ENCODE measurements at places on chromosomes 12 and 14.

DNA sequence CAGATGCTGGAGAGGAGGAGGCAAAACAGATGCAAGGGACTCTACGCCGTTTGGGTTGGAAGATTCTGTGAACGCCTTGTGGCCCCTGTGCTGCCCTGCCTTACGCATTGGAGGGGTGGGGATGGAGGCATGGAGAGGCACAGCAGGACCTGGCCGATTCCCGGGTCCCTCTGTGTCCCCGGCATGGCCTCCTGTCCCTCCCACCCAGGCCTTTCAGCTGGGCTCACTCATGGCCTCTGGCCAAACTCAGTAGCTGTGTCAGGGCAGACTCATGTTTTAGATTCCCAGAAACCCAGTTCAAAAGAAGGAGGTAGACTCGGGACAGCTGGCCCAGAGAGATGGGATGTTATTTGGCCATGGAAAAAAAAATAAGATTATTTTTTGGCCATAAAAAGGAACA lies 40.1 kb downstream of the TESC start:
- DNase-seq, result no peak

DNA sequence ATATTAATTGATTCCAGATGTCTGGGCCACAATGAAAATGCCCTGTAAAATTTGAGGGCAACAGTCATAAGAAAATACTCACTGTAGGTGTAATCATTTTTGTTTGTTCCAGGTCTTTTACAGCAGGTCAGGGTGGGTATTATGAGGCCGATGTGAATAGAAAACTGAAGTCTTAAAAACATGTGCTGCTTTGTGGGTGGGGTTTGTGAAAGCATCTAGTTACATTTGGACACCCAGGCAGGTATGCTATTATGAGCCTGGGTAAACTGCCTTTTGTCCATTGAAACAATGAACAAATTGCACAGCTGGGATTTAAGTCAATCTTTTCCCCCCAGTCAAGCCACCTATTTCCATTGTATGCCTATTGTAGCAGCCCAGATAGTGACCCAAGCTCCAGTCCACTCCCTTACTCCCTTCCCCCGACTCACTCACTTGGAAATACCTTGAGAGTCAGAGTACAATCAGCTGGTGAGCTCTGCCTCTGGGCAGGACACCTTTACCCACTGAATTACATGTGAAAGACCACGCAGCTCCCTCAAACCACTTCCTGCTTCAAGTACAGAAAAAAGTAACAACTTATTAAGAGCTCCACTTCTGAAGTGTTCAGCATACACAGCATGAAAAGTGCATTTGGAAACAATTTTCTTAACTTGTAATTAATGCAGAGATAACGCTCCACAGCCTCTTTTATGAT lies 1.8 kb downstream of the IGF1 start:
- DNase-seq, result no peak

- no peak for DNase-seq
These were observed 2.3 kb downstream of the TMEM116 start for GRCh38 chr12:112010415-112011344.

DNA sequence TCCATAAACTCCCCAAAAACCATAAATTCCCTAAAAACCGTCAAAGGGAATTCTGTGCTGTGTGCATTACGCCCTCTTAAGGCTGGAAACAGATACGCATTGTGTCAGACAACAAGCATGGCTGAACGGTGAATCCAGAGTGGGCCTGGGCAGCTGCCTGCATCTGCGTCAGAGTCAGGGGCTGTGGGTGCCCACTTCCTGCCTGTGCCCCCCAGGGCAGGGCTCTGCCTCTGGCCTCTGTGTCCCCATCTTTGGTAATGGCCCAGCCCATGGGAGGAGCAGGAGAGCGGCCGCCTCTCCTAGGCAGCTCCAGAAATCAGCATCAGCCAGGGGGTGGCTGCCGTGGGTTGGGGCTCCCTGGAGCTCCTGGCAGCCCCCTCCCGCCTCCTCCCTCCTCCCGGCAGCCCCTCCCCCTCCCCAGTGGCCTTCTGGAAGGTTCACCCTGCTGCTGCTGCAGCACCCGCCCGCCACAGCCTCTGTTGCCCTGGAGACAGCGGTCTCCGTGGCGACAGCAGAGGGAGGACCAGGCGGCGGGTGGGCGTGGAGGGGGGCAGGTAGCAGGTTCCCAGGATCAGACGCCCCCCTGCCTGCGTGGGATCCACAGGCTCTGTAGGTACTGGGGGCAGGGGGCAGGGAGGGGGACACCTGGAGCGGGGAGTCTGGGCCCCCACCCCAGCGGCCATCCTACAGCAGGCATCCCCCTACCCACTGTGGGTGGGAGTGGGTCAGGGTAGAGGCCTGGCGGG lies 5.9 kb downstream of the MMP17 start:
- DNase-seq, result no peak

GRCh38 chr12:117645473-117645872 lies 284.0 kb upstream of the NOS1 start:
- DNase-seq, result no peak

DNA sequence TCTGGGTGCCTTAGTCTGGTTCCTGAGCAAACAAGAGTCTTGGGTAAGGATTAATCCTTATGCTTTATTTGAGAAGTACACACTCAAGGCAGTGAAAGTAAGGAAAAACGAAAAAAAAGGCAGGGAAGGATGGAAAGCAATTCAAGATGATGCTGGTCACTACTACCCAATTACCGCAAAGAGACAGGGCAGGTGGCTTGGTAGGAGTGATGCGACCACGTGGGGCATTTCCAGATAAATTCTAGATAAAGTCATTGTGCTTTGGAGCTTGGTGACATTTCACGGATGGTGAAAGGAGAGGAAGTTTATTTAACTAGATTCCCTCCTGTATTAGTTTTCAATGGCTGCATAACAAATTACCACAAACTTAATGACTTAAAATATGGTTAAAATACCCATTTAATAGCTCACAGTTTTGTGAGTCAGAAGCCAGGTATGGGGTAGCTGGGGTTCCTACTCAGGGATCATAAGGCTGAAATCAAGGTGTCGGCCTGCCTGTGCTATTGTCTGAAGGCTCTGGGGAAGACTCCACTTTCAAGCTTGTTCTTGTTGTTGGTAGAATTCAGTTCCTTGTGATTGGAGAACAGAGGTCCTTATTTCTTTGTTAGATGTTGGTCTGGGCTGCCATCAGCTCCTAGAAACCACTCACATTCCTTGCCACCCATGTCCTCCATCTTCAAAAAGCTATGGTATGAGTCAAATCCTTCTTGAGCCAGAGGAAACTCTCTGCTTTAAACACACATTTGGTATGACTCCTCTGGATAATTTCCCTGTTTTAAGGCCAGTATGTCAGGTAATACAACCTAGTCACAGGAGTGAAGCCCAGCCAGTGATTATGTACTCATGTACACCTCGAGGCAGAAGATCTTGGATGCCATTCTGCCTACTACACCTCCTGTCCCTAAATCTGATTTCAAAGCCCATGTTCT lies 5.6 kb upstream of the HMGA2 start:
- DNase-seq, result no peak

DNA sequence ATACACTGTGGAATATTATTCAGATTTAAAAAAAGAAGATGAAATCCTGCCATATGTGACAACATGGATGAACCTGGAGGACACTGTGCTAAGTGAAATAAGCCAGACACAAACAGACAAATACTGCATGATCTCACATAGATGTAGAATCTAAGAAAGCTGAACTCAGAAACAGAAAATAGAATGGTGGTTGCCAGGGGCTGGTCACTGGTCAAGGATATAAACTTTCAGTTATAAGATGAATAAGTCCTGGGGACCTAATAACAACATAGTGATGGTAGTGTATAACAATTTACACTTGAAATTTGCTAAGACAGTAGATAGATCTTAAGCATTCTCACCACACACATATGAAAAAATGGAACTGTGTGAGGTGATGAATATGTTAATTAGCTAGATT lies 161.3 kb upstream of the TMCC3 start:
- DNase-seq, result no peak

DNA sequence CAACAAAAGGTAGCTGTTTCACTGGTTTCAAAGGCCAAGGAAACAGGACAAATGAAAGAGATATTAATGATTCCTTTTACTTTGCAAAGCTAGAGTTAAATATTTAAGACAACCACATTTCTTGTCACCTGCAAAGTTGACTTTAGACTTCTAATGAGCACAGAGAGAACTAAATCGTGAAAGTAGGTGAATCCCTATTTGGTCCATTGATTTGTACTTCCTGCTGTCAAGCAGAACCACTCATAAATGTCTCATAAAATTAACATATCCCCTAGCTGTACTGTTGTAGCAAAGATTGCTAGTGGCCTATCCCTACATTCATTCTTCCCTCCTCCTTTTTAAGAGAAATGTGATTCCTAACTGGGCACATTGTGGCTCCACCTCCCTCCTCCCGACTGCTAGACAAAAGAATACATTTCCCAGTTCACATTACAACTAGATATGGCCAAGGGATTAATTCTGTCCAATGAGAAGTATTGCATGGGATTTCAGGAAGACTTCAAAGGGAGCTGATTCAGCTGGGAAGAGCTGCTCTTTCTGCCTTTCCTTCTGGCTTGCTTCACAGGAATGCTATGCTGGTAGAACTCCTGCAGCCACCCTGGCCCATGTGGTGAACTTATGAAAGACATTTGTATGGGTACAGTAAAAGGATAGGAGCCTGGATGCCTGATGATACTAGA lies 227.5 kb upstream of the ABCD2 start:
- DNase-seq, result no peak

DNA sequence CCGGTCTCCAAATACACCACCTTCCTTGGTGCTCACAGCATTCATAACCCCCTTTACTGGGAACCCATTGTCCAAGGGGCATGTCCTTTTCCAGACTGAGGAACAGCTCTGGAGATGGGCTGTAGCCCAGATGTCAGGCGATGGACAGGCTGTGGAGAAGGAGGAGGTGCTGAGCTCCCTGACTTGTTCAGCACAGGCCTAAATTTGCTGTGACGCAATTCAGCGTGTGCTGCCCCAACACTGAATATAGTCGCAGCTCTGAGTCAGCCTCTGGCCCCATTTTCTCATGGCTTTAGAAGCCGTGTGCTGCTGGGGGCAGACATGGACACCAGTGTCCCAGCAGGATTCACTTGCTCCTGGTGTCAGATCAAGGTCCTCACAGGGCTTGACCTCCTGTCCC lies 269.1 kb downstream of the EMP1 start:
- DNase-seq, result no peak

- peak; percentile 8 for DNase-seq
These were observed 86.5 kb upstream of the FOXN3 start for GRCh38 chr14:89503431-89503996.

DNA sequence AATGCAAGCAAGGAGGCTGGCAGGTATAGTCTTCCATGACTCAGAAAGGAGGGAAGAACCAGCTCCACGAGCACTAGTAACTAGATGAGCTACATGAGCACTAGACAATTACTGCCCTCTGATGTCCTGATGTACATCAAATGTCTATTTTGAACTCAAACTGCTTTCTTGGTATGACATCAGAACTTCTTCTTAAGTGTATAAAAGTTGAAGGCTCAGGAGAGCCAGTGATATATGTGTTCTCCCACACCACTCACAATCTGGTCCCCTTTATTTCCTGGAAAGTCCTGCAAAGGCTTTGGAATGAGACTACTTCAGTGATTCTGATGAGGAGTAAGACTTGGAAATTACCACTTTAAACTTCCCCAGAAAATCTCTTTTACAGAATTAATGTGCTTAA lies 18.5 kb upstream of the DHRS7 start:
- no peak for DNase-seq

GRCh38 chr12:104938371-104938770 lies 19.7 kb downstream of the SLC41A2 start:
- DNase-seq, result no peak

- DNase-seq, result no peak
These were observed 1.9 kb downstream of the NTN4 start for GRCh38 chr12:95788637-95789036.

DNA sequence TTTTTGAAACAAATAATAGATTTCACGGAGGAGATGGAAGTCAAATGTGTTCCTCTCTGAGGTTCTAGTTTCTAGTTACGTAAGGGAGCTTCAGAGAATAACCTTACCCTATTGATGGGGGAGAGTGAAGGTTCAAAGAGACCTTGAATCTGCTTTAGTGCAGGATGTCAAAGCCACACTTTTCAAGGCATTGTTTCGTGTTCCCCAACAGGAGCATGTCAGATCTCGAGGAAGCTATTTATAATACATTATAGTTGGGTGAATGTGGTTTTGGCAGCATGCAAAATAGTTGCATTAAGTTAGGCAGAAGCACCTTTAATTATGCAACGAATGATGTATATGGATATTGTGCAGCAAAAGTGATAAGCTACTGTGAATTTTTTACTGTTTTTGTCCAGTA lies 614.9 kb downstream of the SLC16A7 start:
- no peak for DNase-seq

DNA sequence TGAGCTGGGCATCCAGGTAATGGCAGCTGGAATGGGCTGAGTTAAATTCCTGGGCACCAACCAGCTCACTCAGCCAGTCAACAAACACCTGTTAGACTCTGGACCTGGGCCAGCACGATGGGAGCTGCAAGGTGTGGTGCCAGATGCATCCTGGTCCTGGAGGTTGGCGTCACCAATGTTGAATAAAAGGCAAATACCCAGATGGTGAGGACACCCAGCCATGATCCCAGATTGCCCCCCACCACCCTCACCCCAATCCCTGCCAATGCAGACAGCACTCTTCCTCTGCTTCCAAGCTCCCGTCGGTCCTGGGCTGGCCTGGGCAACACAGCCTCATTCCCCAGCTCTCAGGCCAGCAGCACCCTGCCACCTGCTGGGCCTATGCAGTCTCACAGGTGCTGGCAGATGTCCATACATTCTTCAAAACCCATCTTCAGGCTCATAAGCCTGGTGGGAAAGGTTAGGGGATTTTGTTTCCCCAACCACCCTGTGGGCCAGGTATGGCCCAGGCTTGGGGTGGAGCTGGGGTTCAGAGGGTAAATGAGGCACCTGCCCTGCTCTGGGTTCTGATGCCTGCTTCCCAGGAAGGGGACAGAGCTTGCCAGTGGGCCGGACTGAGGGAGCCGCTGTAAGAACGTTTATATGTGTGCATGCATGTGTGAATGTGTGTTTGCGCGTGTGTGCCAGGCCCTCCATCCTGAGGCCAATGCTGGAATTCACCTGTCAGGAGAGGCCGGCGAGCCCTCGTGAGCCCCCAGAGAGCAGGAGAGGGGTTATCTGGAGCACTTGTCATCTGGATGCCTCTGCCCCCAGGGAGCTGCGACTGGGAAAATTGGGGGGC lies 58.0 kb downstream of the LGMN start:
- no peak for DNase-seq

DNA sequence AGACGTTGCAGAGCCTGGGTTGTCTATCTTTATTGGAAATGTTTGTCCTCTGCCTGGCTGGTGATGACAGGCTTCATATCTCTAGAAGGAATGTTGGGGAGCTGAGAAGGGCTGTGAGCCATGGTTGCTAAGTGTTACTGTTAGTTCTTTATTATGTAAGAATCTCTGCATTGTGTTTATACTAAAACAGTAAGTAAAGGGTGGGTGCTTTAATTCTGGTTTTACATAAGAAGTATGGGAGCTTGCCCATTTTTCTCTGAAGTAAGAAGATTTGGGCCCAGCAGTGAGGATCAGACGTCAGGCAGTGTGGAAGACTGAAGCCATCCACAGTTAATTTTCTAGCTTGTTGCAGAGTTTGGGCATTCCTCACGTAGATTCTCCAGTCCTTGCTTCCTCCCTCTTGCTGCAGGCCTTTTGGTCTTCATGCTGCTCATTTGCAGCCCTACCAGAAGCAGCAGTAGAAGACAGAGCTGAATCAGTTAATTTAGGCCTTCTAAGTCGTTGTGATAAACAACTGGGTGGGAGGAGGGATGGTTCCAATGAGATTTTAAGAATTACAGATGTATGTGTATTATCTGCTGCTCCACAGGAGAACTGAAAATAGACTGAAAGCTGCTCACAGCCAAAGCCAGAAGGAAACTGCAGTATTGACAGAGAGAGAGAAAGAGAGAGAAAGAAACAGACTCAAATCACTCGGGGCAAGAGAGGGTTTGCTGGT lies 21.4 kb downstream of the WNT5B start:
- DNase-seq, result no peak

- no peak for DNase-seq
These were observed 115.5 kb downstream of the SLC38A1 start for GRCh38 chr12:46153268-46153872.
